ENCODE measurements at places on chromosomes 11 and 22.

DNA sequence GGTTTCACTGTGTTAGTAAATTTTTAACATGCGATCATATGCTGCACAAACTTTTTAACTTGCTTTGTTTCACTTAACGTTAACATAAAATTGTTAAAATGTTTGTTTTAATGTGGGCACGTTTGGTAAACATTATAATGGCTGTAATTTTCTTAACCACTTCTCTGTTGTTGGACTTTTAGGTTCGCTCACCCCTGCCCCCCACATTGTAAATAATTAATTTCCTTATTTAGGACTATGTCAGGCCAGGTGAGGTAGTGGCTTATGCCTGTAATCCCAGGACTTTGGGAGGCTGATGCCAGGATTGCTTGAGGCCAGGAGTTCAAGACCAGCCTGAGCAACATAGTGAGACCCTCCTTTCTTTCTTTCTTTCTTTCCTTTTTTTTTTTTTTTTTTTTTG, 6.7 kb upstream of the DIXDC1 start:
- no peak for DNase-seq

DNA sequence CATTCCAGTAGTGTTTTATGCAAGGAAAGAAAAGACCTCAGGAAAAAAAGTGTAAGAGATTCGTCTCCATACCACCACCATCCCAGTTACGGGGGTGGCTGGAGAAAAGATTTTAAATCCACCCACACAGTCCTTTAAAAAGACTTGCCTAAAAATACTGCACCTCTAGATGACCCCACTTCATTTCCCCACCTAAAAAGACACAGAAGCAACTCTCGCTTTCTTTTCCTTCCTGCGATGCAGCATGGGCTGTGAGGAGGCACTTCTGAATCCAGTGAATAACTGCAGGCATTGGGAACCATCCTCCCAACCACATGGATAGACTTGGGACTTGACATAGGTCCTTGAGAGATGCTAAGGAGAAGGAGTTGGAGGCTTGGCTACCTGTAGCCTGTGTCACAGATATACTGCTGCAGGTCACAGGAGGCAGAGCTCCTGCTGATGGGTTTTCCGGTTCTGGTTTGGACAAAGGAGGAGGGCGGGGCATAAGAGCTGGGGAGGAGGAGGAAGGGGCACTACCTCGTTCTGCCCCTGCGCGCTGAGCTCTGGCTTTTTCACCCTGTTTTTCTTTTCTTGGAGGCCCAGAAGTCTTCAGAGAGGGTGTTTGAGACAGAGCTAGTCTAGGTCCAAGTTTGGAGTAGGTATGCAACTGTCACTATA, 285.9 kb downstream of the NTM start:
- DNase-seq: no peak

- no peak for DNase-seq
Measured at GRCh38 chr11:19739872-19740271, 27.2 kb downstream of the NAV2 start.

- DNase-seq: no peak
Measured at GRCh38 chr11:112540261-112540660, 279.6 kb upstream of the PLET1 start.

GRCh38 chr11:28107191-28107749, 686 bp downstream of the KIF18A start:
- no peak for DNase-seq

All from CD4-positive, alpha-beta T cell treated with Interleukin-1 beta for 1 hour (primary cell).